Jurkat, Clone E6-1 (cell line): ENCODE measurements at places on chromosomes 1 and 21.
A peak's percentile ranks its signal among the peaks of the same experiment; 100 is the strongest.

- peak; percentile 53 for DNase-seq
Measured at GRCh38 chr1:213244664-213245091, 193.6 kb downstream of the RPS6KC1 start.

GRCh38 chr21:42655796-42656770, 2.7 kb downstream of the PDE9A start:
- DNase-seq, result no peak

- DNase-seq, result no peak
Measured at GRCh38 chr1:70364439-70364838, 9.9 kb upstream of the ANKRD13C start.

DNA sequence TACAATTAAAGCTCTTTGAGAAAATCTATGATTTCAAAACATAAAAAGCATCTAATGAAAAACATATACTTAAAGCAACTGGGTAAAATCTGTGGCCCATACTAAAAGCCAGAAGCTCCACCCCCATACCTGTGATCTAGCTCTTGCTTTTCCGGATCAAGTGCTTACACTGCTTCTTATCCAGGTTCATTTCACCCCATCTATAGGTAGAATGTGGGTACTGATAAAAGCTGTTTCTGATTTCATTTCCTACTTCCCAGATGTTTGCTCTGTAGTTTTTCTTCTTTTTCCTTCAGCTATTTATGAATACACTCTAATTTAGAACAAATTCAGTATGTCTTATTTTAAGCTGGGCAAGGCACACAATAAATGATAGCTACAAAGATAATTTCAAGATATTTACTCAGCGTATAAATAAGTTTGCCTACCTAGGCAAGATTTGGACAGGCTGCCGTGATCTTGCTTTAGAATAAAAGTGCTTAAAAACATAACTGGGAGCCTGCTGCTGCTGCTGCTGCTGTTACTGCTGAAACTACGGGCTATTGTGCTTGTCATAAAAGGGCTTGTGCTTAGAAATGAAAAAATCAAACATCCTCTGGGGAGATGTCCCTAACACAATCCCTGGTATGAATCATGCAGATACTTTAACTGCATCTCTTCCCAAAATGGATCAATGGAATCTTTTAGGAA, 2.1 kb downstream of the SIPA1L2 start:
- peak; percentile 80 for DNase-seq
